Smooth muscle cell of trachea (primary cell): ENCODE measurements at places on chromosomes 7 and 10. TPM values are rescaled to one million over a fixed set of nuclear protein-coding genes. Genes with fewer than 3 reads are reported as not detected.

ZP3 gene
- total RNA-seq: 0.87 and 7.1 TPM in 2 replicates

FAM237B gene
- total RNA-seq: not detected in 2 replicates

OLAH gene
- total RNA-seq: not detected in 2 replicates

ZNF212 gene
- 5.1 and 6.5 TPM in 2 replicates for total RNA-seq

ANKRD61 gene
- total RNA-seq: not detected in 2 replicates

WNT8B gene
- total RNA-seq: not detected in 2 replicates

ASB15 gene
- total RNA-seq: not detected in 2 replicates

HIP1 gene
- 12.1 and 19.4 TPM in 2 replicates for total RNA-seq

INPP5F gene
- total RNA-seq: 17.9 and 19.9 TPM in 2 replicates

PNLIPRP2 gene
- not detected in 2 replicates for total RNA-seq

CCSER2 gene
- total RNA-seq: 24.5 and 38.5 TPM in 2 replicates
